GM04503 (cell line): ENCODE measurements at places on chromosomes 6 and 20.

DNA sequence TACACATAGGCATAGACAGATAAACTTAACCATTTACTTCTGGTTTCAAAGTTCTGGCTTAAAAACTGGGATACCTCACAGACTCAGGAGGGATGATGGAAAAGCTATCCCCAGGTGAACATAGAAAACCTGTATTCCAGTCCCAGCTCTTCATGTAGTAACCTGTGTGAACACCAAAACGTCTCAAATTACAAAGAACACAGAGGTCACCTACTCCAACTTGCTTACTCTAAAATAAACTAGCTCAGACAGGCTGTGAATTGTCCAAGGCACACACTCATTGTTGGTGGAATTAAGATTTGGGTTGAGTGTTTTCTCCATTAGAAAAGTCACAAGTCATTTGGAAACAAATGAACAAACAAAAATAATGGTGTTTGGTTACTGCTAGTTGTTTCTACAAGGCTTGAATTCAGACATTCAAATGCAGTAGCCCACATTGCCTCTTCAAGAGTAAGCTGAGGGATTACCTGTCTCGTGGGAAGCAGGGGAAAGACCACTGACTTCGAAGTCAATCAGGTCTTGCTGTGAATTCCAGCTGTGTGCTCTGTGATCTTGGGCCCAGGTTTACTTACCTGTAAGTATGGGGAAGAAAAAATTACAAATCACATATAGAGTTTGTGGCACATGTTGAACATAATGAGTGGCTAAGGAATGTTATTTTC, 48.2 kb upstream of the LRRC1 start:
- DNase-seq, result no peak

- no peak for DNase-seq
Measured at GRCh38 chr6:26439151-26440125, 866 bp upstream of the BTN3A3 start.

GRCh38 chr6:108736832-108737231, 111.4 kb upstream of the ARMC2 start:
- no peak for DNase-seq

DNA sequence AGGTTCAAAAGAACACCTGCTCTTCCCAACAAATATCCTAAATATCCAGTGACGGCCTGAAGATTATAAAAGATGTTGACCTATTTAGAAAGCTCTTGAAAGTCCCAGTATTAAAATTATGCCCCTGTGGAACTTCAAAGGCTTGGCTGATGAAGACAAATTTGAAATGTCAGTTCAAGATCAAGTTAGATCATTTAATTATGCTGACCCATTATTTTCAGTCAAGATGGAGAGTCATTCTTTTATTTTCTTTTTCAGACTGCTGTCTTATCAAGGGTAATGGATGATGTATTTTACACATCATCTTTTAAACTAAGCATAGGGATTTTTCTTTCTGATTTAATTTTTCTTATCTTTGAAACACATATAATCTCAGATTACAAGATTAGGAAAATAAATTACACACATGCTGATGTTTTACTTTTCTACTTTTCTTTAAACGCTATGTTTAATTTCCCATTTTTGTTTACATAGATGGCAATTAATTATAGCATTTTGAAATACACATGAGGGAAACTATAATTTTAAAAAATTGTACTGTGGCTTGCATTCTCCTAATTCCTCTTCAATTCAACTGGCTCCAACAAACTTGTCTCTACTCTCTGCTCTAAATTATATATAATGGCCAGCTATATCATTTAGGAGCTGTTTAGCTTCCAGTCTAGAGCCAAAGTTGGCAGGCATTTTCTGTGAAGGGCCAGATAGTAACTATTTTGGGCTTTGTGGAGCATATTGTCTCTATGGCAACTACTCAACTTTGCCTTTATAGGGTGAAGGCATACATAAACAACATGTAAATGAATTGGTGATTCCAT, 123.7 kb downstream of the RCAN2 start:
- DNase-seq, result no peak

GRCh38 chr6:1952740-1953360, 292.6 kb downstream of the GMDS start:
- peak; percentile 59 for DNase-seq

GRCh38 chr20:8156235-8157079, 24.4 kb downstream of the PLCB1 start:
- DNase-seq, result no peak

DNA sequence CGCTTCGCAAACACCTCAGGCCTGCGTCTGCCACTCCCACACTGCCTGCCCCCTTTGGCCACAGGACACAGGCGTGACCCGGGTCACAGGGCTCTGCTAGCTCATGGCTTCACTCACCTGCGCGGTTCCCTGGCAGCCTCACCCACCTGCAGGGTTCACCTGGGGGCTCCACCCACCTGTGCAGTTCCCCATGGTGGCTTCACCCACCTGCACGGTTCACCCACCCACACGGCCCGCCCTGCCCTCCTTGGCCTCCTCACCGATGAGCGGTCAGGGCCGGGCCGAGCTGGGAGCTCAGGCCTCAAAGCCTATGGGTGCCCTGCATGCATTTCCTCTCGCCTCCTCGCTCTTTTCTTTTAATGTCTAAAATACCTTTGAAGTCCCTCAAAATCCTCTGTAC, 54.7 kb downstream of the SMOC2 start:
- DNase-seq, result no peak

GRCh38 chr6:15310680-15311079, 64.8 kb downstream of the JARID2 start:
- DNase-seq, result peak; percentile 65

DNA sequence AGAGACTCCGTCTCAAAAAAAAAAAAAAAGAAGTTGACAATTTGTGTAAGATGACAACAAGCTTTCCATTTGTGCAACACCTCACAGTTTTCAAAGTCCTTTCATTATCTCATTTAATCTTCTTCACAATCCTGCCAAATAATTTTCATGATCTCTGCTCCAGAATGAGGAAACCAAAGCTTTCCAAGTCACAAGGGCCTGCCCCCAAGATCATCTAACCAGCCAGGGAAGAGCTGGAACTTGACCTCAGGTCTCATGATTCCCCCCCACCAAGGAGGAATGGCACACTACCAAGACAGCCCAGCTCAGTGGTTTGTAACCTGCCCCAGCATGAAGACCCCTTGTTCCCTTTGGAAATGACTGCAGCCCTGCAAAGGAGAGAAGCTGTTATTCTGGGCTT, 74.0 kb upstream of the PIM1 start:
- no peak for DNase-seq

- DNase-seq, result no peak
Measured at GRCh38 chr20:10200330-10200729, 18.3 kb upstream of the SNAP25 start.

DNA sequence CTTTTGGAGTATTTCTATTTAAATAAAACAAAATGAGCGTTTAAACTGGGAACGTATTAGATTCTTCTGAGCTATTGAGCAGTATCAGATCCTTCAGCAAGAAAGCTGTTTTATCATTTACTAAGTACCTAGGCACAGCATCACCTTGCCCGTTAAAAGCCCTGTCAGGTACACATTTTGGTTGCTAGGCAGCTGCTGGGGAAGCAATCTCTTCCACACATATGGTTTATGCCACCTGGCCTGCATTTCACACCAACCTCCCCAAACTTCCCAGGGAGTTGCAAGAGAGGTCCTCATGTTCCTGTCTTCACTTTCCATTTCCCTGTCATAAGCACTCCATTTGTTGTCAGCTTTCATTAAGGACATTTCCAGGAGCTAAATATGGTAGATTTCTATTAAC, 400.1 kb downstream of the PLCB1 start:
- DNase-seq, result no peak
